ENCODE measurements at places on chromosomes 16 and 17.

GRCh38 chr16:70444249-70445063, 5.6 kb upstream of the ST3GAL2 start:
- DNase-seq = no peak

DNA sequence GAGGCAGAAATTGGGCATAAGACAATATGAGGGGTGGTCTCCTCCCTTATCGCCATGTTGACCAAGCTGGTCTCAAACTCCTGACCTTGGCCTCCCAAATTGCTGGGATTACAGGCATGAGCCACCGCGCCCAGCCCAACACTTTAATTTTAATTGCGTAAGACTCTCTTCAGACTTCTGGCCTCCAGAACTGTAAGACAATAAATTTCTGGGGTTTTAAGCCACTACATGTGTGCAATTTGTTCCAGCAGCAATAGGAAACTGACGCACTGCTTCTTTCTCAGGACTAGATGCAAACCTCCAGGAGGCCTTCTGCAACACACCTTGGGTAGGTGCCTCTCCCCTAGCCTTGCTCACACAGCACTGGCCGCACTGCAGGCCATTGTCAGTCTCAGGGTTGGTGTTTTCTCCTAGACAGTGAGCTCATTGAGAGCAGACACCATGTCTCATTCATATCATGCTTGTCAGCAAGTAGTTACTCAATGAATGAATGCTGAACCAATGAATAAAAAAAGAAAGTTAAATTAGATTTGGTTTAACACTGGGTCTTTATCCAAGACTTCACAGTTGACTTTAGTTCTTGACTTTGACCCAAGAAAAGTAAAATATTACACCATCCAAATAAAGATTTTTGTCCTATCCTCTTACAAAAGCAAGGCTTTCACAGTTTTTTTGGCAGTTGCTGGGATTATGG, 5.5 kb upstream of the ACSF2 start:
- no peak for DNase-seq

DNA sequence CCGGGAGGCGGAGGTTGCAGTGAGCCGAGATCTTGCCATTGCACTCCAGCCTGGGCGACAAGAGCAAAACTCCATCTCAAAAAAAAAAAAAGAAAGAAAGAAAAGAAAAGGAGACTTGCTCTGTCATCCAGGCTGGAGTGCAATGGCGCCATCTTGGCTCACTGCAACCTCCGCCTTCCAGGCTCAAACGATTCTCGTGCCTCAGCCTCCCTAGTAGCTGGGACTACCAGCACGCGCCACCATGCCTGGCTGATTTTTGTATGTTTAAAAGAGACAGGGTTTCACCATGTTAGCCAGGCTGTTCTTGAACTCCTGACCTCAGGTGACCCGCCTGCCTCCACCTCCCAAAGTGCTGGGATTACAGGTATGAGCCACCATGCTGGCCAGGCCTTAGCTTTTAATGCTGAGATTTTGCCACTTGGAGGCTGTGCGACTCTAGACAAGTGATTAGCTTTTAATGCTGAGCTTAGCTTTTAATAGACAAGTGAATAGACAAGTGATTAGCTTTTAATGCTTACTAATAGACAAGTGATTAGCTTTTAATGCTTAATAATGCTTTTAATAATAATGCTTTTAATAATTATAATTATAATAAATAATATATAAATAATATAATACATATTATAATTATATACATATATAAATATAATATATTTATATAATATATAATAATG, 9.6 kb downstream of the LDAF1 start:
- DNase-seq = no peak

GRCh38 chr16:35221482-35222185, 1762.2 kb downstream of the TP53TG3F start:
- DNase-seq = no peak

DNA sequence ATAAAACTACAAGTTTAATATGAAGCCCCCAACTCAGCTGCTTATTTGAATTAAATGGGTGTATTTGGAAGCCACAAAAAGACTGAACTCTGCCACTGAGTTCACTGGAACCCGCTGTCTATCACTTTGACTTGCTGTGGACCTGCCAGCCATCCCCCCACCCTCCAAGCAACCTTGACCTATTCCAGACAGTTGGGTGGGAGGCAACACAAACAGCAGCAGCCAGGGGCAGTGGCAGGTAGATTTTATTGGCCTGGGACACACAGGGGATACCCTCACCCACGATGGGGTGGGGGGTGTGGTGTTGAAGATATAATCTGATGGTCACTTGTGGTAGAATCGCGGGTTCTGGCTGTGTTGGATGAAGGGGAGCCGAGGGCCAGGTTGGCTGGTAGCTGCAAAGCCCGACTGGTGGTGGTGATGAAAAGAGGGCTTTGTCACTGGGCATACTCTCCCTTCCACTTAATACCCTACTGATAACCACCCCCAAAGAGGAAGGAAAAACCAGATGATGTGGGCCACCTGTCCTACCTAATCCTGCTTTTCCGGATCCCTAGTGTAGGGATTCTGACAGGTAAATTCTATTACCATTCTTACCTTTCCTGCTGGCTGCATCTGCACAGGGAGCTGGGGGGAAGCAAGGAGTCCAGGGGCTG, 2.6 kb downstream of the GPS2 start:
- DNase-seq = no peak

DNA sequence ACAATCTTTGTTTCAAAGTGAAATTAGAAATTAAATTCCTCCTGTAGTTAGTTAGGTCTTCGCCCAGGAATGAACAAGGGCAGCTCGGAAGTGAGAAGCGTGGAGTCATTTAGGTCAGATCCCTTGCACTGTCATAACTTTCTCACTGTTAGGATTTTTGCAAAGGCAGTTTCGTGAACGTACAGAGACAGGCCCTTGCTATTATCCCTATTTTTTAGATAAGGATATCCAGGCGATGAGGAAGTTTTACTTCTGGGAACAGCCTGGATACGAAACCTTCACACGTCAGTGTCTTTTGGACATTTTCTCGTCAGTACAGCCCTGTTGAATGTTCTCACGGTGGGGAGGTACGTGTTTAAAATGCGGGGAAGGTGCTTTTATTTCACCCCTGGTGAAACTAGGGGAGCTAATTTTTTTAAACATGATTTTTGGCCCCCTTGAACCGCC, 318 bp upstream of the RBL2 start:
- DNase-seq = no peak

DNA sequence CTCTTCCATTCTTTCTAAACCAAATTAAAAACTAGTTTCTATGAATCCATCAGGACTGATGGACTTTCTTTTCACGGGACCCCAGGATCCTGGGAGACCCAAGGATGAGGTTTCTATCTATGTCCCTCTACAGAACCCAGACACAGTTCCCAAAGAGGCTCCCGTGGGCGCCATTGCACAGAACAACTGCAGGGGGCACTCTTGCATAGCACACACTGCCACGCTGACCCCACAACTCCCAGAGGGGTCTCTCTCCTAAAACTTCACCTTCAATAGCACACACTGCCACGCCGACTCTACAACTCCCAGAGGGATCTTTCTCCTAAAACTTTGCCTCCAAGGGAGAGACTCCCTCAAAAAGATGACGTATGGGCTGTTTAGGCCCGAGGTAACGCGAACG, 9.0 kb downstream of the ABR start:
- no peak for DNase-seq

GRCh38 chr17:31275116-31275515, 21.9 kb downstream of the OMG start:
- DNase-seq = no peak

Measured in CD4-positive, alpha-beta T cell treated with Interleukin-4 for 4 hours (primary cell).